ENCODE measurements at places on chromosomes 7 and 10. TPM values are rescaled to one million over a fixed set of nuclear protein-coding genes. Genes with fewer than 3 reads are reported as not detected.

DNA sequence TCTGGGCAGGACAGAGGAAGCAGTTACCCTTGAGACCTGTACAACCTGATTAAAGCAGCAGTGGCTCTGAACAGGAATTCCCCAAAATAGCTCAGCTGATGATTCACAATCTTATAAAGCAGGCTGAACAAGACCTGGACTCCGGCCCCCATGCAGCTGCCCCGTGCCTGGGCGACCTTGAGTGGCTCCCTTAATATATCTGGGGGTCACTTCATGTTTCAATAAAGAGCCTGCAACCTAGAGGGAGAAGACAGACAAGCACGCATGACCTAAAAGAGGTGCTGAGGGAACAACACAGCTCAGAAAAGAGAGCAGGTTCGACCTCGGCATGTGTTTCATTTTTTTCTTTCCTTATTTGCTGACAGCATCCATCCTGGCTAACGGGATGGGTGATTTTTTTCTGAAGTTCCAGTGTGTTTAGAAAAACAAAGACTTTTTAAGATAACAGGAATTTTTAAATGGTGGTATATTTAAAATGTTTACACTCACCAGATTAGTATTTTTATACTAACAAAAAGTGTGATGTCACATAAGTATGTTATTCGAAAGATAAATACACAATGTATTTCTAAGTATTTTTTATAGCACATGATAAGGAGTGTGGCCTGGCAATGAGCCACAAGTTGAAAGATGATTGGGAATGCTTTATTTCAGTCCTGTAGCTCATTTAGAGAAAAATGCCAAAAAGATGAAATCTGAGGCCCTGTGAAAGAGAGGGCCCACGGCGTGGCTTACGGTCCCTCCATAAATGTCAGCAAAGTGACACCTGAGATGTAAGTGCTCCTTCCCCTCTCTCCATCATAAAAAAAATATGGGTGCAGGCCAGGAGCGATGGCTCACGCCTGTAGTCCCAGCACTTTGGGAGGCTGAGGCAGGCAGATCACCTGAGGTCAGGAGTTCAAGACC lies 161.3 kb downstream of the SLIT1 start:
- DNase-seq = no peak

The CALML5 gene
- total RNA-seq = not detected

- no peak for DNase-seq
These were observed 13.6 kb downstream of the GNG11 start for GRCh38 chr7:93935102-93935501.

The DLD gene
- 113 TPM for total RNA-seq

- no peak for DNase-seq
These were observed 24.8 kb upstream of the MNX1 start for GRCh38 chr7:157035302-157035701.

DNA sequence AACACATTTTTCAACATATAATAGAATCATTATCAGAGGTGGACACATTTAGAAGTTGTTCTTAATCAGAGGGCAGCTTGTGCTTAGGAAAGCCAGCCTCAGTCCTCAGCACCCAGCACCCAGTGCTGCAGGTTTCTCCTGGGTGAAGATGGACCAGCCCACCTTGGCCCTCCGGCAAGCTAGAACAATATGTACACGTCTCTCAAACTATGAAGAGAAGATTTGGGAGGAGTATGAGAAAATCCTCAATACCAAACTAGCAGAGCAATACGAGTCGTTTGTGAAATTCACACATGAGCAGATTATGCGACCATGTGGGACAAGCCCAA lies 13.5 kb upstream of the RALA start:
- DNase-seq = no peak

DNA sequence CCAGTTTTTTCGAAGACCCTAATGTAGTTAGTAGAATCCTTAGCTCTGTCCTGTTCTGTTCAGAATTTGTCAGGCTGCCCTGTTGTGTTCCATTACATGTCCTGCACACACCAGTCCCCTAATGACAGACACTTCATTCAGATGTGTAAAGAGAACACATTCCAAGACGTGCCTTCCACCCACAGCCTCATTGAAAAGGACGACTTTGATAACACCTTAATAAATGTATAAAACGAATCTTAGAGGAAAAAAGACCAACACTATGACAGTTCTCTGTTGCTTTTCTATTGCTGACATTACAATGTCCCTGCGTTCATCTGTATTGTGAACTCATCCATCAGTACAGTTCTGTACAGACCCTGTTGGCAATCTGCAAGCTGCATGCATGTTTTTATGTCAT lies 3.5 kb downstream of the LRRTM3 start:
- DNase-seq = no peak

DNA sequence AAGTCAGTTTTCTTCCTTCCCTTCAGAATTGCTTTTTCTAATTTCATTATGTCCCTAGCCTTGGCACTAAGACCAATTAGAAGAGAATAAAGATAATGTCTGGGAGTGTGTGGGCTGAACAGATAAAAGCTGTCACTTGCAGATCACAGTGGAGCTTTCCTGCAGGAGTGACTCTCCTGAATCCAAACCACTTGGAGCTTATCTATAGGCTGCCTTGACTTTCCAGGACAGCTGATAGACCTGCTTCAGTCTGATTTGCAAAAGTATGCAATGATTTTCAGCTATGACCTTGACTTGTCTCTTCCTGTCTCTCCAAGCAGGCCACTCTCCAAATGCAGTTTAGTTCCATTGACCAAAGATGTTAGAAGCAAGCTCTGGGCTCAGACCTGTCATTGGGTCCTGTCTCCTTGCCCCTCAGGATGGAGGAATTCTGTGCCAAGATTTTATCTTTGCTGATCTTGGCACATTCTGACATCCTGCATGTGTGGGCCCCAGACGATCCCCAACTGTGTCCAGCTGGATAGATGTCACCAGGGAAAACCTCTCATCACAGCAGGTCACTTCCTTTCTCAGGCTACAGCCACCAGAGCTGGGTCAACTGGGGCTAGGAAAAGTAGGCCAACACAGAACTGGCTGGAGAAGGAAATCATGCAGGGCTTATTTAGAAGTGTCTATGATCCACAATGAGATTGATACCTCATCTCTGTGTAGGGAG lies 120.9 kb upstream of the ZNF438 start:
- DNase-seq = no peak
